ENCODE measurements at places on chromosomes 4 and X.
A peak's percentile ranks its signal among the peaks of the same experiment; 100 is the strongest.

DNA sequence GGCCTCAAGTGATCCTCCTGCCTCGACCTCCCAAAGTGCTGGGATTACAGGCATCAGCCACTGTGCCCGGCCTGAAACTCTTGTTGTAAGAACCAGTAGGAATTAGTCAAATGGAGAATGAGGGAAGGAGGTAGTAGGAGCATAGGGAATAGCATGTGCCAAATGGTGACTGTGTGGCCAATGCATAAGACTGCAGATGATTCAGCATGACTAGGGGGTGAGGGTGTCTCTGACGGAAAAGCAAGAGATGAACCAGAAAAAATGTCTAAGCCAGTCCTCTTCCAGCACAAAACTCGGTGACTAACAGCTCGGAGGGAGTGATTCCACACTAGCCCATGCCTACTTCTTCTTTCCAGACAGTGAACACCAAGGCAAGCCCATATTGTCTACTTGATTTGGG is 58.2 kb upstream of the DUSP21 start:
- DNase-seq = peak; percentile 8

DNA sequence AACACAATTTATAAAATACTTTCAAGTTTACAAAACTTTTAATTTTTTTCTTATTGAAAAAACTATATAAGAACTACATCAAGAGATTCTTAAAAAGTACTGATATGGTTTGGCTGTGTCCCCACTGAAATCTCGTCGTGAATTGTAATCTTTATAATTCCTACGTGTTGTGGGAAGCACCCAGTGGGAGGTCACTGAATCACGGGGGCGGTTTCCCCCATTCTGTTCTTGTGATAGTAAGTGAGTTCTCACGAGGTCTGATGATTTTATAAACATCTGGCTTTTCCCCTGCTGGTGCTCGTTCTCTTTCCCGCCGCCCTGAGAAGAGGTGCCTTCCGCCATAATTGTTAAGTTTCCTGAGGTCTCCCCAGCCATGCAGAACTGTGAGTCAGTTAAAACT is 88.5 kb downstream of the FRAS1 start:
- DNase-seq = no peak

- no peak for DNase-seq
These were observed 58.4 kb upstream of the SLIT2 start for GRCh38 chr4:20193141-20193936.

DNA sequence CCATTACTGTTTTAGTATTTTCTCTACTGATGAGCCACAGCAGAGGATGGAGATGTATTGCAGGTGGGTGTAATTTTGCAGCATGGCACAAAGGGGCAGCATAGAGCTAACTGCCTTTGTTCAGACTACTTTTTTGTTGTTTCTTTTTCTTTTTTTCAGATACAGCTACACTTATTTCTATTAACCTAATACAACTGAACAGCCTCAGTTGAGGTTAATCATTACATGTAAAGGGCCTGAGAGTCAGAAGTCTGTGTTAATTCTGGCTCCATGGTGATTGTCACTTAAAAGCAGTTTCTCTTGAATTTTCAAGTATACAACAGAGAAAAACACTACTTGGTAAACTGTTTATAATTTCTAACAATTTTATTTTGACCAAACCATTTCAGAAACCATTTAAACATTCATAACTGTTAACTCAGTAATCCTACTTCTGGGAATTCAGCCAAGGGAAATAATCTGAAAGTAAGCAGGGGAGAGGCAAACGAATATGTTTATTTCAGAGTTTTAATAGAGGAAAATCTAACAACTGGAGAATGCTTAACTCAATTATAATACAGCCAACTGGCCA is 13.9 kb upstream of the PPEF2 start:
- peak; percentile 31 for DNase-seq

DNA sequence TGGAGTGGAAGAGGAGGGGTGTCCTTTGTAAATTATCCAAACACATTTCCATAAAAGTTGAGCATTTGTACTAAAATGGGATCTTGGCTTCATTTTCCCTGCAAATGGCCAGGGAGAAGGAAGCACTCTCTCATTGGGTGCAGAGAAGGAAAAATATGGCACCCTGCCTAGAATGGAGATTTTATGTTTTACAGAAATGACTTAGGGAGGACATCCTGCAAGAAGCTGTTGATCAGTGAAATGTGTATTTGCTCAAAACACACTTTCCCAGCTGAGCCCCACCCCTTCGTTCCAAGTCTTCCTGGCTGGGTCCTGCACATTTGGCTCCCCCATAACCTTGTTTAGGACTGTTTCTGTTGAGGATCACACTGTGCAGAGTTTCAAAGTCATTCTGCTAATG is 213.5 kb upstream of the TAPT1 start:
- no peak for DNase-seq

DNA sequence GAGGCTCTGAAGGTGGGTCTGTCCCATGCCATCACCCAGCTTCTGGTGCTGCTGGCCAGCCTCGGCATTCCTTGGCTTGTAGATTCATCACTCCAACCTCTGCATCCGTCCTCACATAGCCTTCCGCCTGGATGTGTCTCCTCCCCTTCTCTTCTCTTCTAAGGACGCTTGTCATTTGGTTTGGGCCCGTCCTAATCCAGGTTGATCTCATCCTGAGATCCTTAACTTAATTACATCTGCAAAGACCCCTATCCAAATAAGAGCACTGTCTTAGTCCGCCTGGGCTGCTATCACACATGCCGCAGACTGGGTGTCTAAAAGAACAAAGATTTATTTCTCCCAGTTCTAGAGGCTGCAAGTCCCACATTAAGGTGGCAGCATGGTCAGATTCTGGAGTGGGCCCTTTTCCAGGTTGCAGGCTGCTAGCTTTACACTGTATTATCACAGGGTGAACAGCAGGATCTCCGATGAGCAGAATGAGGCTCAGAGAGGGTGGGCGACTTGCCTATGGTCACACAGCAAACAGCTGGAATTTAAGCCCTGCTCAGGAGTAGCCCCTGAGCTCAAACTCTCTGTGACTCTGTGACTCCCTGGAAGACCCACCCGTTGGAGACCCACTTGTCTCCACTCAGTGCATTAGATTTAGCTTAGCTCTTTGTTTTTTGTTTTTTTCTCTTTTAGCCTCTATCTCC is 113.1 kb downstream of the STK32B start:
- no peak for DNase-seq

GRCh38 chr4:25454476-25454875 is 77.4 kb downstream of the ANAPC4 start:
- no peak for DNase-seq

GRCh38 chrX:97563531-97564133 is 679.9 kb downstream of the RPA4 start:
- DNase-seq = peak; percentile 18

GRCh38 chr4:152843481-152844090 is 63.8 kb downstream of the ARFIP1 start:
- no peak for DNase-seq

DNA sequence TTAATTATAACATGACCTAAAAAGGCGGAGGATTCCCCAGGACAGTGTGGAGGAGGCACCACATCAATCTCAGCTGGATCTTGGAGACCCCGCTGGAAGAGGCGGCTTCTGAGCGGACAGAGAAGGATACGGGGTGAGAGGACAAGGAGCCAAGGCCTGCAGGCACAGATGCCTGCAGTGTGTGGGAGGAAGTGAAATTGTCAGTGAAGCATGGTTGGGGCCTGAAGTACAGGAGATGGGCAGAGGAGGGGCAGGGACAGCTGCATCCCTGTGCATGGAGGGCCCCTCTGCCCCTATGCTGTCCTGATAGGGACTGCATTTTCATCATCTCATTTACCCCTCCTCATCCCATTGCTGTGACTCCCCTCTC is 1.7 kb upstream of the SLC2A9 start:
- no peak for DNase-seq

DNA sequence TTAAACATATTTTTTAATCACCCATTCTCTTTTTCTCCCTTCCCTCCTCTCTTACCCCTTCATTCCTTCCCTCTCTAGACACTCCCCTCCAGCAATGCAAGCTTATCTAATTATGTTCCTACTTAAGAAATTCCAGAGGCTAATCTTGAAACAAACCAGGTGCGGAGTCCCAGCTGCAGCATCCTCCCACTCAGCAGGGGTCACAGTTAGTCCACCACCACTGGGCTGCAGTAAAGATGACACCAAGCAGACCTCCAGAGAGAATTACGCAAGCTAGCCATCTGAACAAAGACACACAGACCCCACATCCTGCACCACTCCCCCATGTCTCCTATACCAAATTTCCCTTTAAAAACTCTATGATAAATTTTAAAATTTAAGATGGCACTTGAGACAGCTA is 13.9 kb upstream of the SEC24B start:
- DNase-seq = no peak

- DNase-seq = no peak
These were observed 252.7 kb downstream of the CENPC start for GRCh38 chr4:67292636-67293035.

DNA sequence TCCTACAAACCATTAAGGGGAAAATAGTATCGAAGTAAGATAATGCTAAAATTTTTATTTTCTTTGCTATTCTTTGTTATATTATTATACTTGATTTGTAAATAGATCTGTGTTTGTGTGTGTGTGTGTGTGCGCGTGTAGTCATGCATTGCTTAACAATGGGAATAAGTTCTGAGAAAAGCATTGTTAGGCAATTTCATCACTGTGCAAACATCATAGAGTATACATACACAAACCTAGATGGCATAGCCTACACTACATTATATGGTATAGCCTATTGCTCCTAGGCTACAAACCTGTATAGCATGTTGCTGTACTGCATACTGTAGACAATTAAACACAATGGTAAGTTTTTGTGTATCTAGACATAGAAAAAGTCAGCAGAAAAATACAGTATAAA is 17.1 kb downstream of the MTTP start:
- no peak for DNase-seq

- DNase-seq = no peak
These were observed 33.7 kb upstream of the MND1 start for GRCh38 chr4:153310793-153311192.

DNA sequence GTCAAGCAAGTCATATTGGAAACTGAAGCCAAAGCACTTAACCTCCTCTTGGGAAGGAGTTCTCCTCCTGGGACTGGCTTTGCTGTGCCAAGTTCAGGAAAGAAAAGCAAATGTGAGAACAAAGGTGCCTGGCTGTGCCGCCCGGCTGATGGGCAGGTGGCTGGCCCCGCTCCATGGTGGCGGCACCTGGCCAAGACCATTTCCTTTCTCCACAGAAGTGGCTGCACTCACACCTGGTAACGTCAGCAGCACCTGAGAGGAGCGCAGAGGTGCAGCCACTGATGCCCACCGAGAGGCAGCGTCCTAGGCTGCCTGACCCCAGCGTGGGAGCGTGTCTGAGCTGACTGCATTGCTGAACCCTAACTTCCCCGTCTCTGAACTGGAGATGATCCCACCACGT is 54.3 kb downstream of the DCTD start:
- no peak for DNase-seq

DNA sequence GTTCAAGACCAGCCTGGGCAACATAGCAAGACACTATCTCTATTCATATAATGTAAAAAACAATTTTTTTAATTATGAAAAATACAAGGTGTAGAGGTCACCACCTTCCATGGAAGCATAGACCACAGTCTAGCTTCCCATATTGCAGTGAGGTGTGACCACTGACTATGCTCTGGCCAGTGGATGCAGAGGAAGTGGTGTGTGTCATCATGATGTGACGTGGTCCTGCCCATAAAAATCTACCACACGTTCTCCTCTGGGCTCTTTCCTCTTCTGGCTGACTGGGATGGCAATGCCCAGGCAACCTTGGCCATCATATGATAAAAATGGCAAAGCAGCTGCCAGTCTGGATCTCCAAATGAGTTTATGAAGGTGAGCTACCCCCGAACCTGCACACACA is 65.7 kb downstream of the RBM47 start:
- no peak for DNase-seq

DNA sequence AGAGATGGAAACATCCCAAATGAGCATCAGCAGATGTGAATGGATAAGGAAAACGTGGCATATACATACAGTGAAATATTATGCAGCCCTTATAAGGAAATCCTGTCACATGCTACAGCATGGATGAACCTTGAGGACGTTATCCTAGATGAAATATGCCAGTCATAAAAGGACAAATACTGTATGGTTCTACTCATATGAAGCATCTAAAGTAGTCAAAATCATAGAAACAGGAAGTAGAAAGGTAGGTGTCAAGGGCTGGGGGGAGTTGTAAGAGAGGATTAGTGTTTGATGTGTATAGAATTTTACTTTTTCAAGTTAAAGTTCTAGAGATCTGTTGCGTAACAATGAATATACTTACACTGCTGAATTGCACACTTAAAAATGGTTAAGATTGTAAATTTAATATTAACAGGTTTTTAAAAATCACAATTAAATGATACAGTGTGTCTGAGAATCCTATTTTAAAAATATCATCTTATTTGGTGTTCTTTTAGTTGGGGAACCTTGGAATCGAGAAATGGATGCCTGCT is 58.5 kb downstream of the KDM6A start:
- no peak for DNase-seq

DNA sequence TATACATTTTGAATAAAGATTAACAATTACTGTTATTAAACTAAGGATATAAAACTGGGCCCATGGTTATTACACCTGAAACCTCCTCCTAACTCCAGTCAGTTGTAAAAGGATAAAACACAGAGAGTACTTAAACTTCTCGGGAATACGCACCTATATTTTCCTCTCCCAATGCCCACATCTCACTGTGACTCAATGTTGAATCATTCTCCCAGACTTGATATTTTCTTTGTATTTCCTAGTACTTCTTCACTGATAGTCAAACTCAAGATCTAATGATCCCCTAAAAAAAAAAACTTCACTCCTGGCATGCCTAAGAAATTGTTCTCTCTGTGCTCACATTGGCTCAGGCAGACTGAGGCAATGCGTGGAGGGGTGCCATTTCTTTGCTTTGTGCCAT is 212.5 kb upstream of the DKK2 start:
- DNase-seq = no peak

GRCh38 chr4:73127839-73128453 is 58.4 kb upstream of the COX18 start:
- DNase-seq = no peak

DNA sequence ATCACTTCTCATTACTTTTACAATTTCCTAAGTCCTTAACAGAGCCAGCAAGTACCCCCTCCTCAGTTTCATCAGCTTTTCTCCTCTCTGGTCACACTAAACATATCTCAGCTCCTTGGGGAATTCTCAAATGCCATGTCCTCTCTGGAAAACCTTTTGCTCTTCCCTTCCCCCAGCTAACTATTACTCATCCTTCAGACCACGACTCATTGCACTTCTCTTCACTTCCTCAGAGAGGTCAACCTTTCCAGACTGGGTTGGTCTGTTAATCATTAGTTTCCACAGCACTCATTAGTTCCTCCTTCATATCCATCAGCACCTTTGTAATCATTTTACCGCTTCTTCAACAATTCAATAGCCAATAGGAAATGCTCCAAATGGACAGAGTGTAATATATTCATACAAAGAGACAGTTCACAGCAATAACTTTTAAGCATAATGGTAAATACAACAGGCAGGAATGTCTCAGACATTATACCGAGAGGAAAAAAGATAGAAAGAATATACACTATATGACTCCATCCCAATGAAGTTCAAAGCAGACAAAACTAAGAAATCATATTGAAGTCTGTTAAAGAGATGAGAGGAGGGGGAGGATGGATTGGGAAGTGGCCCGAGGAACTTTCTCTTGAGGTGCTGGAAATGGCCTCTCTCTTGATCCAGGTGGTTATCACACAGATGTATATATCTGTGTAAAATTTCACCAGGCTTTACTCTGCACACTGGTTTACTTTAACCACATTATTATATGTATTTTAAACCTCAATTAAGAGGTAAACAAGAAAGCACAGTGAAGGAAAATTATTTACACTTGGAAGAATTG is 39.6 kb downstream of the DDX60L start:
- DNase-seq = no peak

Measured in AG09319 (cell line).